ENCODE measurements at places on chromosomes 16 and 17.

DNA sequence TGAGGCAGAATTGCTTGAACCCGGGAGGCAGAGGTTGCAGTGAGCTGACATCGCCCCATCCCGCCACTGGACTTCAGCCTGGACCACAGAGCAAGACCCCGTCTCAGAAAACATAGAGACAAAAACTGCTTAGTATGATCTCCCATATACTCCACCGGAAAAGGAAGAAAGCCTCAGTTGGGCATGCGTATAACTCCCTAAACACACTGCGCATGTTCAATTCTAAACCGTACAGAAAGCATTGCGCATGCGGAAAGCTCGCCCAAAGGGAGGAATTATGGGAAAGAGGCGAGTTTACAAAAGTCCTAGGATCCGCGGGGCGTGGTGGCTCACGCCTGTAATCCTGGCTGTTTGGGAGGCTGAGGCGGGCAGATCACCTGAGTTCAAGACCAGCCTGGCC, 312.7 kb upstream of the ERCC4 start:
- DNase-seq = no peak

- DNase-seq = no peak
Observed at GRCh38 chr17:82059272-82060000, 6.2 kb downstream of the DUS1L start.

GRCh38 chr17:43637563-43638323, 24.0 kb downstream of the MEOX1 start:
- DNase-seq = no peak

- DNase-seq = no peak
Observed at GRCh38 chr17:12459736-12460135, 206.0 kb upstream of the MYOCD start.

GRCh38 chr16:11326084-11326736, 19.0 kb upstream of the RMI2 start:
- no peak for DNase-seq

DNA sequence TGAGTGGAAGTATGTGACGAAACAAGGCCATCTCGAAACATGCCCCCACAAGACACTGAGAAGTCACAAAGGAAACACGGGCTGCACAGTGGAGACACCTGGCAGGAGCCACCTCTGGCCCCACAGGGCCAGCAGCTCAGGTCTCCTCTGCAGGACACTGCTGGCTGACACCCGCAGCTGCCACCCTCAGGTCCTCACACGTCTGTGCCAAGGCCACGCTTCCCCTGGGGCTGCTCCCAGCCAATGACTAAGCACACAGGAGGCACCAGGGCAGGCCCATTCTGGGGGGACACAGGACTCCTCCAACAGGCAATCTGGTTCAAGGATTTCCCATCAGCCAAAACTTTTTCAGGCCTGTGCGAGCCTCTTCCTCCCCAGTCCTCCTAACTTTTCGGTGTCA, 36.4 kb downstream of the MBTPS1 start:
- no peak for DNase-seq

GRCh38 chr17:42681976-42682721, at the start of gene CNTNAP1:
Gene CNTNAP1, plus strand, starts transcription at chr17:42682531. Its CDS starts 299 bp downstream, at chr17:42682830.
- no peak for DNase-seq
